ENCODE measurements at places on chromosomes 2 and 18. TPM values are rescaled to one million over a fixed set of nuclear protein-coding genes. Genes with fewer than 3 reads are reported as not detected.
A peak's percentile ranks its signal among the peaks of the same experiment; 100 is the strongest.

INPP5D gene
- polyA plus RNA-seq = 0.01 TPM

CFAP65 gene
- polyA plus RNA-seq = not detected

- H3K4me1 ChIP-seq = no peaks in the 10 kb centered on the region
- H3K27ac ChIP-seq = no peak overlapping the region
- no peak for DNase-seq
- no peaks in the 10 kb centered on the region for H3K27me3 ChIP-seq
- no peak overlapping the region for H3K4me3 ChIP-seq
These were observed 19.0 kb downstream of the VIL1 start for GRCh38 chr2:218437969-218438368.

DNA sequence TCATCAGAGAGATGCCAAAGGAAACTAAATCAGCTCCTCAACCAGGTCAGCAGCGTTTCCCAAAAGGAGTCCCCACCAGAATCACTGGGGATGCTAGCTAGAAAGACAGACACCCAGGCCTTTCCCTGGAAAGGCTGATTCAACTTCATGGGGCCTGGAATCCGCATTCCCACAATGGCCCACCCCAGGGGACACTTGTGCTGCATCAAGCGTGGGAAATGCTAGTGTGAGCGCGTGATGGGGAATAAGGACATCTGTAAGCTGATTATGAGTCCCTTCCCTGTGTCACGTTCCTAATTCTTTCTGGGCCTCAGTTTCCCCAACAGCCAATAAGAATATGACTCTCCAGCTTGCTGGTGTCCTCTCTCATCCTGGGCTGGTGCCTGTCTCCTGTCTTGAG is 2.2 kb upstream of the WNT10A start:
- H3K4me1 ChIP-seq = no peaks in the 10 kb centered on the region
- H3K27me3 ChIP-seq = peaks cover 52% of the 10 kb centered on the region
- no peaks in the 10 kb centered on the region for H3K36me3 ChIP-seq
- H3K4me3 ChIP-seq = no peak overlapping the region

- H3K27me3 ChIP-seq = no peaks in the 10 kb centered on the region
- peaks cover 4% of the 10 kb centered on the region for H3K4me1 ChIP-seq
- no peak overlapping the region for H3K4me3 ChIP-seq
- no peak overlapping the region for H3K27ac ChIP-seq
- no peaks in the 10 kb centered on the region for H3K36me3 ChIP-seq
These were observed 603.7 kb upstream of the ZEB2 start for GRCh38 chr2:145123606-145124005.

DNA sequence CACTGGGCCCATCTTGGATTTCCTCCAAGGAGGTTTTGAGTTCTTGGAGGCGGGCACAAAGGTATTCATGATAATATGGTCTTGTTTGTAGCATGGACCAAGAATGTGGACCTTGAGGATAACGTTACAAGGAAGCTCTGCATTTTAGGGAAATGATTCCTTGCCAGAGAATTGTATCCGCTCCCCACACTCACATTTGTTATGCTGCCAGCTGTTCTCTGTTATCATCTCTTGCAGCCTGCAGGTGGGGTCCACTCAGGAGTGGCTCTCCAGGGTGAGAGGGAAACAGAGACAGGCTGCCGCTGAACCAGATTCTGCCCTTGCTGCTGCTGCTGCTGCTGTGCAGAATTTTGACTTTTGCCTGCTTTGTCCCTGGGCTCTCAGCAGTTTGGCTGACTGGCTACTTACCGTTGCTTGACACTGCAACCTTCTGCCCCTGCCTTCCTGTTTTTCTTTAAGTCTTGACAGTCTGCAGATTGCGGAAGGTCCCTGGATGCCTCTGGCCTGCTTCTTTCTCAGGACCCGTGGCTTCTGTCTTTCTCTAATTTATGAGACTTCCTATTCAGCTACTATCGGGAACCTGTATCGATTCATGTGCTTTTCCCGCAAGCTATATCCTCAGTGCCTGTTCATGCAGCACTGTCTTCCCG is 122.3 kb upstream of the DOCK10 start:
- no peak overlapping the region for H3K4me3 ChIP-seq
- H3K27me3 ChIP-seq = no peaks in the 10 kb centered on the region
- no peak overlapping the region for H3K27ac ChIP-seq
- H3K4me1 ChIP-seq = peaks cover 3% of the 10 kb centered on the region
- peak; percentile 0 for DNase-seq

CFAP221 gene
- polyA plus RNA-seq = 0.07 TPM

POTEC gene
- polyA plus RNA-seq = not detected

DNA sequence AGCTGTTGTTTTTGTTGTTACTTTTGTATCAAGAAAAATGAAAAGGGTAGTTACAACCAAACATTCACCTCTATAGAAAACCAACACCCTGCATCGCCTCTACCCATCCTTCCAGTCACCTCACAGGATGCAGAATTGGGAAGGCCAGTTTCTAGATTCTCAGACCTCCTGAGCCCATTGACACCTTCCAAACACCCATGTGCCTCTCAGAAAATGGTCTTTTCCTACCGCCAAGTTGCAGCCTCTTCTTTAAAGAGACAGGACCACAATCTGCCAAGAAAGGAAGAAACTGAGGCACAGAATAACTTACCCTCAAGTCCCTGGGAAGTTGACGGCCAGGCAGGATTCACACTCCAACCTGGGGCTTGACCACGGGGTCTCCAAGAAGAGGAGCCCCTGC is 101.4 kb downstream of the TNS1 start:
- DNase-seq = no peak
- H3K36me3 ChIP-seq = peaks cover 12% of the 10 kb centered on the region
- peak overlapping the region; percentile 40 for H3K4me3 ChIP-seq
- H3K27ac ChIP-seq = peak overlapping the region; percentile 75
- H3K27me3 ChIP-seq = no peaks in the 10 kb centered on the region

DNA sequence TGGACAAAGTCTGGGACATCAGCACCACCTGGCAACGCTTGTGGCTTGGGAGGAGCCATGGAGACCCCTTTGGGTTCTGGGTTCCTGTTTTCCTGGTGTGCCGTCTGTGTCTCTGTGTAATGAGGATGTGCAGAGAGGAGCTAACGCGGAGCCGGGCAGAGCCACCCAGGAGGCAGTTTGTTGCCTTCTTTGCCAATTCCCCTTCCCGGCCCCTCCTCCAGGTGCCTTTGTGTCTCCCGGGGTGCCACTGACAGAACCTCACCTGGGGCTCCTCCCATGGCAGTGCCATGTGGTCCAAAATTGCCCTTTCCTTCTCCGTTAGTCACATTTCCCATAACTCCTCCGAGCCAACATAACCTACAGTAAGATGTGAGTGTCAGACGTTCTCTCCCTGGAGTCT is 13.0 kb downstream of the POMC start:
- H3K27ac ChIP-seq = no peak overlapping the region
- H3K36me3 ChIP-seq = no peaks in the 10 kb centered on the region
- H3K4me3 ChIP-seq = no peak overlapping the region
- H3K27me3 ChIP-seq = no peaks in the 10 kb centered on the region

DNA sequence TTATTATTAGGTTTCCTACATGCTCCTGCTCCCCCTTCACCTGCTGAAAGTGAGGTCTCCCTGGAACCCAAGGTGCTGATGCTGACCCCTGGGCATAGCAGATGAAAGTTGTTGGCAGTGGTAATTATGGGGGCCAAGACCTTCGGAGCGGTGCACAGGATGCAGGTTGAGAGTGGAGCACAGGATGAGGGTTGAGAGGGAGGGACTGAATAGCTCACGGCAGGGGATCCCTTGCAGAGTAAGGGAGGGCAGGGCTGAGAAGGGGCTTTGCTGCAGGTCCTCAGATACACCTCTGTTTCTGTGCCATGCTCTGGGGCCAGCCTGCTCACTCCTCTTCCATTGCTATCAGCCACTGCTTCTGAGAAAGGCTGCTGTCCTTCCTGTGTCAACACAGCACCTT is 163.3 kb downstream of the FHOD3 start:
- H3K4me3 ChIP-seq = no peak overlapping the region
- H3K4me1 ChIP-seq = no peaks in the 10 kb centered on the region
- no peaks in the 10 kb centered on the region for H3K36me3 ChIP-seq
- no peak for DNase-seq

DNA sequence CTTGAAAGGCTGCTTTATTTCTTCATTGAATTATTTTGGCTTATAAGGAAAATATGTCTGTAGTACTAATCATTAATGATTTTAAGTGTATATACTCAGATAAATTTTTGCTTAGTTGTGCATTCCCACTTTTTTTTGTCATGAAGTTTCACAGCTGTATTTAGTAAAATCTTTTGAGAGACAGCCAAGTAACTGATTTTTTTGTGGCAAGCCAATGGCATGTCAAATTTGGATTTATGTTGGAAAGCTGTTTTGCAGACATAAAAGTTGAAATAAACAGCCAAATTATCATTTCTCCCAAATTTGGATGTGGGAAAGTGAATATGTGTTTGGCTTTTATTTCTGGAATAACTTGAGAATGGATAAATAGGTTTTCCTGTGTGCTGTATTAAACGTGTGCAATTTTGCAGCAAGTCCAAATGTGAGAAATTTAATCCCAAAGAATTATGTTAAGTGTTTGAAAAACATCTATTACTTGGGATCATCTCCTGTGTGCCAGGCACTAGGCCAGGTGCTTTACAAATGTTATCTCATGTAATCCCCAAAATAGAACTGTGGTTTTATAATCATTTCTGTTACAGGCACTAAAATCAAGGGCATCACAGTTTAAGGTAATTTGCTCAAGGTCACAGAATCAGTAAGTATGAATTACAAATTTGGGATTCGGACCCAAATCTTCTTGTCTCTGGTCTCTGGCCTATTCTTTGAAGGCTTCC is 160.4 kb downstream of the PTPRM start:
- H3K4me1 ChIP-seq = no peaks in the 10 kb centered on the region
- DNase-seq = peak; percentile 30
- no peaks in the 10 kb centered on the region for H3K36me3 ChIP-seq
- no peak overlapping the region for H3K4me3 ChIP-seq

DNA sequence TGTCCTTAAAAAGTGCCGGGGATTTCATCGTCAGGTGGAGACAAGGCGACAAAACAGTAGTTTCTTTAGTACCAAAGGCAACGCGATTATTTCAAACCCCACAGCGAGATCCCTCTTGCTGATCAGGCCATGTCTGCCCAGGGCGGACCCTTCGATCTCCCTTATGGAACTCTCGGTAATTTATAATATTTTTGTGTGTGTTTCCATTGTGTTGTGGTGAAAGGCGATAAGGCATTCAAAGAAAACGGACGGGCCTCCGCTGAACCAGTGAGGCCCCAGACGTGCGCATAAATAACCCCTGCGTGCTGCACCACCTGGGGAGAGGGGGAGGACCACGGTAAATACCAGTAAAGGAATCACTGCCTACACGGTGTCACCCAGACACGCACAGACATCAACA is 1.4 kb upstream of the GAD1 start:
- peaks cover 3% of the 10 kb centered on the region for H3K4me1 ChIP-seq
- H3K27ac ChIP-seq = no peak overlapping the region
- H3K27me3 ChIP-seq = peaks cover 55% of the 10 kb centered on the region
- no peaks in the 10 kb centered on the region for H3K36me3 ChIP-seq

LIMS2 gene
- 17.3 TPM for polyA plus RNA-seq

HJURP gene
- 28.3 TPM for polyA plus RNA-seq

DNA sequence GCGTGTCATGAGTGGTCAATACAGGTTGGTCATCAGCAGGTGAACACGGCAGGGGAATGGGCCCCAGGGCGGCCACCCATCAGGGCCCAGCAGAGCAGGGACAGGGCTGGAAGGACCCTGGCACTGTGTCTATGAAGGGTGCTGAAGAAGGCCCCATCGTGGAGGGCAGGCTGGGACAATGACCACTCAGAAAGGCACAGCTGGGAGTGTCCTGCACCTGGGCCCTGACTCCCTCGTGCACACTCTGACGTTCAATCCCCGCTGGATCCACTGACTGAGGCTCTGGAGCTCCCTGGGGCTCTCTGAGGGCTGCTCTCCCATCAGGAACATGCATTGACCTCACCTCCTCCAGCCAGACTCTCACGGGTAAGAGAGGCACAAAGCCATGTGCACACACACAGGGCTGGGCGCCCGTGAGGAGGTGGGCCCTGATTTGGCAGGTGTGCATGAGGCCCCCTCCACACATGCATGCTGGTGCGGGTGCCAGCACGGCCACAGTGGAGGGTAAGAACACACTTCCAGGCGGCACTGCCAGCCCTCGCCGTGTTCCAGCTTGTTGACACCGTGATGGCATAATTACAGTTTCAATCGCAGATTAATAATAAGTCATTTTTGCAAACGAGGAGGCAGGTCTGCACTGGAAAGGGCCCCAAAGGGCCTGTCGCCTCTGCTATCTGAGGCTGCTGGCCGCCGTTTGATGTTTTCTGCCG is 58.5 kb downstream of the SMAD7 start:
- no peaks in the 10 kb centered on the region for H3K36me3 ChIP-seq
- H3K27ac ChIP-seq = no peak overlapping the region
- no peak for DNase-seq
- no peak overlapping the region for H3K4me3 ChIP-seq

- DNase-seq = no peak
- H3K4me3 ChIP-seq = no peak overlapping the region
- no peaks in the 10 kb centered on the region for H3K27me3 ChIP-seq
- no peak overlapping the region for H3K27ac ChIP-seq
- no peaks in the 10 kb centered on the region for H3K36me3 ChIP-seq
- peaks cover 19% of the 10 kb centered on the region for H3K4me1 ChIP-seq
These were observed 53.4 kb downstream of the SH3RF3 start for GRCh38 chr2:109182426-109182825.

All from fibroblast of lung (primary cell).